Fibroblast of skin of right biceps (primary cell): ENCODE measurements at places on chromosomes 7 and 10.

DNA sequence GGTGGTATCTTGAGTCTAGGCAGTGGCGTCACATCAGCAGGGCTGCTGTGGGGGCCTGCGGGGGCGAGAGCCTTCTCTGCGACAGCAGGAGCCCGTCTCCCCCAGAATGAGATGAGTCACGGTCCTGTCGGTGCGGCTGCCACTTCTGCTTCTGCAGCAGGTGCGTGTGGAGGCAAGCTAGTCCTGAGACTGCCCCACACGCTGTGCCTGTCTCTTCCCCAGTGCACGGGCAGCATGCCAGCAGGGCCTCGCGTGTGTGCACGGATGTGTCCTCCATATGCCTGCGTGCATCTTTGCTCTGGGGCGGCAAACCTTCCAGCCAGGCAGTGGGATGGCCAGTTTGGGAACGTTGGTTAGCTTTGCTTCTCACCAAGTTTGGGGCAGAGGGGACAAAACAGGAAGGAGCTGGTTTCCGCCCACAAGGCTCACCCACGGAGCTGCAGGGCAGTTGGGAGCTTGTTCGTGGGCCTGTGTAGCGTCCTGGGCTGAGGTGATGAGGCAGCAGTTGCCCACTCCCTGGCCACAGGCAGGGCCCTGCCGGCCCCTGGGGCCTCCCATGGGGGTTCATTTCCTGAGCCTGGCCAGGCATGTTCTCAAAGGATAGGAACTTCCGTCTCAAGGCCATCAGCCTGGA is 60.8 kb upstream of the PPIF start:
- no peak for DNase-seq

GRCh38 chr10:133338080-133339071 is 1.7 kb upstream of the CALY start:
- no peak for DNase-seq

GRCh38 chr7:110017405-110017804 is 1073.5 kb upstream of the LRRN3 start:
- no peak for DNase-seq

- DNase-seq: no peak
These were observed 178.2 kb upstream of the KLF6 start for GRCh38 chr10:3963191-3963673.

DNA sequence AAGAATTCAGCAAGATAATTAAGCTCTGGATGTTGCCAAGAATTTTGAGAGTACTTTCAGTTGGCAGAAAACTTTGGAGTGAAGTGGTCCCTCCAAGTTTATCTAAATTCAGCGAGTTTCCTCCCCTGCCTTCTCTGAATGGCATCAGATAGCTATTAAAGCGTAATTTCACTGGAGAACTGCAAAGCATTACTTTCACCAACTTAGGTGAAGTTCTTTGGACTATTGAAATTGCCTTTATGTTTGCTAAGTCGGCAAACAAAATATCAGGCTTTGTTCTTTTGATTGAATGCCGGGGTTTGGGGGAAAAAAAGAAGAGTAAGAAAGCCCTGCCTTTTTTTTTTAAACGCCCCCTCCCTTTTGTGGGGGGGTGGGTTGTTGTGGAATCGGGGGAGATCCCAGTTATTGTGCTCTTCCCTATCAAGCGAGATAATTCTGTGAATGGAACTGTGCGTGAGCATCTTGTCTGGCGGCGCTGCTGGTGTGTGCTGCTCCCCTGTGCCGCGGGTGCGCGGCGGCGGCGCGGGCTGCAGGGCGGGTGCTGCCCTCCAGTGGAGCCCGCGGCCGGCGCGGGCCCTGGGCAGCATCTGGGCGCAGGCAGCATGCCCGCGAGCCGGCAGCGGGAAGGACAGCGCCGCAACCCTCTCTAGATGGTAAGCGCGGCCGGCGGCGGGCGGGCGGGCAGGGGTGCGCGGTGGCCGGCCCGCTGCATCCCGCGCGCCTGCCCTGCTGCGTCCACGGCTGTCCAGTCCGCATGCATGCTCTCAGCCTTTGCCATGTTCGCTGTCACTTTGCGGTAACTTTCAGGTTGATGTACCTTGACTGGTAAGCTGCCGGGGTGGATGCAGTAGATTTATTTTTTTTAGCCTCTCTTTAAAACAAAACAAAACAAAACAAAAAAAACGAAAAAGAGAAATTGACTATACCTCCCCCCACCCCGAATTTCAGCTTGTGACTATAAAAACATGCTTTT is 176.5 kb downstream of the TCF7L2 start:
- peak; percentile 79 for DNase-seq

GRCh38 chr7:90689260-90689659 is 93.1 kb downstream of the CDK14 start:
- no peak for DNase-seq

GRCh38 chr7:142057101-142057500 is 54.4 kb upstream of the MGAM2 start:
- DNase-seq: no peak

- DNase-seq: peak; percentile 15
These were observed 111.7 kb upstream of the CDK13 start for GRCh38 chr7:39838326-39838725.

GRCh38 chr10:91681361-91682276 is 48.7 kb upstream of the PPP1R3C start:
- DNase-seq: peak; percentile 15

DNA sequence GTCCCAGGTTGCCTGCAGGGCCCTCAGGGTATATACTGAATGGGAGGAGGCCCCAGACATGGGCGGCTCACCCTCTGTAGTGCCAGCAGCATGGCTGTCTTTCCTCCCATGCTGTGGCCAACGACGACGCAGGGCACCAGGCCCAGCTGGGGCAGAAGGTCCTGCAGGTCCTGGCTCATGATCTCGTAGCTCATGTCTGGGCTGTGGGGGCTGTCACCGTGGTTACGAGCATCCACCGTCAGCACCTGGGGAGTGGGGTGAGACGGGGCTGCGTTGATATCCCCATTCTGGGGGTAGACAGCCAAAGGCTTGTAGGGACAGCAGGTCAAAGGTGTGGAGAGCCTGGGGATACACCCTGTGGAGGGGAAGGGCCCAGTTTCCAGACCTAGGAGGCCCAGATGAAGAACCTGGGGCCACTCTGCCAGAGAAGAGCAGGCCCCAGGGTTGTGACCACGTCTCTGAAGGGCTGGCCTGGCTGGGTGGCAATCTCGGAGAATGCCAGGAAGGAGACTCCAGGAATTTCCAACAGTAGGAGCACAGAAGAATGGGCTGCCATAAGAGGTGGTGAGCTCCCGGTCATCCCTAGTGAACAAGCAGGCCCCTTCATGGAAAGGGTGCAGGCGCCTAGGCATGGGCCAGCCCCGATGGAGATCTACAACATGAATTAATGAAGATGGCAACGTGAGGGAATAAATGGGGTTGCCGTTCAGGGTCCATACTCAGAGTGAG is 947 bp downstream of the ABHD11 start:
- DNase-seq: no peak

GRCh38 chr10:7157091-7157490 is 253.7 kb downstream of the SFMBT2 start:
- DNase-seq: no peak

- DNase-seq: no peak
These were observed 33.8 kb downstream of the NOLC1 start for GRCh38 chr10:102185811-102186527.

GRCh38 chr7:142602756-142603155 is 146.5 kb upstream of the PRSS1 start:
- DNase-seq: peak; percentile 20

DNA sequence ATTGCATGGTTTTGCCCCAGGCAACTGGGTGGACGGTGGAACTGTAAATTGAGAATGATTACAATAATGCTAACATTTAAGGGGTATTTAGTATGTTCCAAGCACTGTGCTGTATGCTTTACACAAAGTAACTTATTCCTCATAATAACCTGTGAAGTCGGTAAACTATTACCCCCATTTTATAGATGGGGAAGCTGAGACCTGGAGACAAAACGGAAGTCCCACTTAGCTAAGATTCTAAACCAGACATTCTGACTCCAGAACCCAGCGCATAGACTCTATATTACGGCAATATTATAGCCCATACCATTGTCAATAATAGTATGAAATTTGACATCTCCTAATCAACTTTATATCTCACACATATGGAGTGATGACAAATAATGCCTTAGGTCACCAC is 39.9 kb upstream of the TMEM236 start:
- DNase-seq: no peak

DNA sequence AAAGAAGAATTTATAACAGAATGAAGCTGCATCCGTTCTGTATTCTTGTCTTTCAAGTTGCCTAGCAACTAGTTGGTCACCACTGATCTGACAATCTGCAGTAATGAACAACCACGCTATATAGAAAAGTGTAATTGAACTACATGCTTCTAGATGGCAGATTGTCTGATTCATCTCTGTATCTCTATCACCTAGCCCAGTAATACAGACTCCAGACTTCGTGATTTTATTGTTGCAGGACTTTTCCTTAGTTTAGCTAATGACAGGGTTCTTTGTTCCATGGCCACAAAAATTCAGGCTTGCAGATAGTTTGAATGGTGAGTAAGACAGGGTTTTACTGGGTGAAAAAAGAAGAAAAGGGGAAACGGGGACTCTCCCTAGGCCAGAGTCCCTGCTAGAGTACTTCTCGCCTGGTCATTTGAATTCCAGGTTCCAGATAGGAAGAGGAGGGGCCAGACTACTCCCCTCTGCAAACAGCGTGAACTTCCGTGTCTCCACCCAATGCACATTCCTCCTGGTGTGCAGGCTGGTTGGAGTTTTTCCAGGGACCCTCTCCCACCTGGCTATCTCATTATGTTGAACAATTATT is 45.9 kb downstream of the COL1A2 start:
- DNase-seq: peak; percentile 40

GRCh38 chr10:29529146-29529545 is 105.6 kb downstream of the SVIL start:
- DNase-seq: no peak

DNA sequence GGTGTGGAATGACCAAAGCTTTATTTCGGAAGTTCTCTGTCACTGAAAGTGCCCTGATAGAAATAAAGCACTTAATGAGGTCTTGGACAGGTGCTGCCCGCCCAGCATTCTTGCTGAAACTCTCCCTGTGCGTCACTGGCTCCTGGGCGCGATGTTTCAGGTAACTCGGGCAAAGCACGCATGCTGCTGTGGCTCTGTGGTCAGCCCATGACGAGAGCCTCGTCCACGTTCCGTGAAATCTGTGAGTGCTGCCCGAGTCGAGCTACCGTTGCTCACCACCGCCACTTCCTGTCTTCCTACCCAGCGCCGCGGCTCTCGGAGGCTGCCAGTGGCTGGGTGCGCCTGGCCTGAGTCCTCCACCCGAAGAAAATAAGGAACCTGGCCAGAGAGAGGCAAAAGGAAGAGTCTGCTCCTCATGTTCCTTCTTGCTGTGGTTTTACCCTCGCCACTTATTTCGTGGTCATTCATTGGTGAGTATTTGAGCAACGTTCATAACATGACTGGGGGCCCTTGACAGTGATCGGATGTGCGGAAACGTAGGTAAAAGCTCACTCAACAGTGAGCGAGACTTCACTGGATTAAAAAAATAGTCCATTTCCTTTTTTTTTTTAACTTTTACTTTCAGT is 95.5 kb downstream of the MAP3K8 start:
- no peak for DNase-seq

GRCh38 chr10:112379635-112380296 is 5.8 kb downstream of the ACSL5 start:
- peak; percentile 44 for DNase-seq

DNA sequence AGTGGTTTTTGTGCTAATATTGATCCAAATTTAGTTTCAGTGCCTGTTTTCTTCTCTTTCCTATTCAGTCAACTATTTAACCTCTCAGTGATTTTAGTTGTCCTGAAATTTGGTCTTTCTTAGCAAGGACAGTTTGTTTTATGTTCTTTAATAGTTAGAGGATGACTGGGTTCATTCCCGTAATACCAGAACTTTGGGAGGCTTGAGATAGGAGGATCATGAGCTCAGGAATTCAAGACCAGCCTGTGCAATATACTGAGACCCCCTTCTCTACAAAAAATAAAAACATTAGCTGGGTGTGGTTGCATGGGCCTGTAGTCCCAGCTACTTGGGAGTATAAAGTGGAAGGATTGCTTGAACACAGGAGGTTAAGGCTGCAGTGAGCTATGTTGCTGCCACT is 148.3 kb downstream of the EXOC4 start:
- DNase-seq: peak; percentile 36
